ENCODE measurements at places on chromosomes 11 and 22.

DNA sequence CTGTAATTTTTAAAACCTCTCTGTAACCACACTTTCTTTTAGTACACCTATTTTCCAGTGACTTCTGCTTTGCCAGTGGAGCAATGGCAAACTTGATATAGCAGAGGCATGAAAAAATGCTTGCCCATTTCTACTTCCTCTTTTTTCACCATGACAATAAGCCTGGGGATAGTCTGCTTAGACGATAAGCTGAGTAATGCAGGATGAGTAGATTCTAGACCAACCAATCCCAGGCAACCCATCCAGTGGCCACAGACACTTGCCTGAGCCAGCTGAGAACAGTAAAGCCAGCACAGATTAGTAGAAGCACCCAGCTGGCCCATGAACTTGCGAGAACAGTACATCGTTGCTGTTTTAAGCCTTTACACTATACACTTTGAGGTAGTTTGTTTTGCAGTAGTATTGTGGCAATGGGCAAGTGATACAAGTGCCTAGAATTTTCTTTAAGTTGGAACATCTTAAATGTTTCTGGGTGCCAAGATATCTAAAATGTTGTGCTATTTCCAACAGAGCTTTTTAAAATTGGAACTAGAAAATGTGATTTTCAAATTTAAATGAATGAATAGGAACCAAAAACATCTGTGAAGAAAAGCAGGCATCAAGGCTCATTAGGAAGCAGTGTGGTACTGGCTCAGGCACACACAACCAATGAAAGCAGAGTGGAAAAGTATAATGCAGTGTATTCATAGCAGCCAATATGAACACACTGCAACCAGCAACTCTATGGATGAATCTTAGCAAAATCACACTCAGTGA lies 37.7 kb downstream of the DDI1 start:
- no peak for DNase-seq

DNA sequence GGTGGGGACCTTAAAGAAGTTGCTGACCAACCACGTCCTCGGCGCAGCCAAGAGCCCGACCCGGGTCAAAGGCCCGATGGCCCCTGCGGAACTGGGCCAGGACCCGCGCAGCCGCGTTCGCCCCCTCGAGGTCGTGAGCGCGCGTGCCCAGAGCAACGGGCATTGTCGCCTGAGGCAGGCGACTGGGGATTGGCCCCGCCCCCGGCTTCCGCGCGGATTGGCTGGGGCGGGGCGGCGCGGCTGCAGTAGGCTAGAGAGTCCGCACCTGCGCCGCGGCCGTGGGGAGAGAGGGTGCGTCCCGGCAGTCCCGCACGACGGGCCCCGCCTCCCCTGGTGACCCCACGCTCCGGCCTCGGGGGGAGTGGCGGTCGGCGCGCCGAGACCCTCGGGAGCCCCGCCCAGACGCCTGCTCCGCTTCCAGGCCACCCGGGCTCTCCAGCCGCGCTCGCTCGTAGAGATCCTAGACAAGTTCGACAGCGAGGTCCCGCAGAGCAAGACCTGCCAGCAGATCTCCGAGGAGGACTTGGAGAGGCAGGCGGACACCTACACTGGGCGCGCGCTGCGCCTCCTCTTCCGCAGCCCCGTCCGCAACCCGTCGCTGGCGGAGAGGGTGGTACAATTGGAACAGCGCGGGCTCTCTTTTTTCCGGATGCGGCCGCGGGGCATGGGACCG lies 8.3 kb upstream of the PPIL2 start:
- DNase-seq: peak; percentile 67

GRCh38 chr22:38834215-38834953 lies 9.4 kb downstream of the NPTXR start:
- DNase-seq: no peak

DNA sequence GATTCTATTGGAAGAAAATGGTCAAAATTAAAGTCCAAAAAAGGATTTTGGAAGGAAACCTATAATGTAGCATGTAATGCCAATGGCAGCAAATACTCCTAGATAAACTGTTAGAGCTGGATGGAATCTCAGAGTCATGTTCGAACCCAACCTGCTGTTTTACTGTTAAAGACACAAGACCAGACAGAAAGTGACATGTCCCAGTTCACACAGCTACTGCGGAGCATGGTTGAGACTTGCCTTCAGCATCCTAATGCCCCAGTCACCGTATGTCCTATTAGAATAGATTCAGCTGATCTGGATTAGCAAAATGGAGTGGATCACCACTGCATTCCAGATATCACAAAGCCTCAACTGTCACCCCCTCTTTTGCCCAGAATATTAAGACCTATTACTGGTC lies 14.9 kb downstream of the PISD start:
- no peak for DNase-seq

DNA sequence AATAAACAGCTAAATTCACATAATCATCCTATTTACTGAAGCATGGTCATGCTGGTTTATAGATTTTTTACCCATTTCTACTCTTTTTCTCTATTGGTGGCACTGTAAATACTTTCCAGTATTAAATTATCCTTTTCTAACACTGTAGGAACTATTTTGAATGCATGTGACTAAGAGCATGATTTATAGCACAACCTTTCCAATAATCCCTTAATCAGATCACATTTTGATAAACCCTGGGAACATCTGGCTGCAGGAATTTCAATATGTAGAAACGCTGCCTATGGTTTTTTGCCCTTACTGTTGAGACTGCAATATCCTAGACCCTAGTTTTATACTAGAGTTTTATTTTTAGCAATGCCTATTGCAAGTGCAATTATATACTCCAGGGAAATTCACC lies 10.7 kb downstream of the RAG1 start:
- no peak for DNase-seq
